CD4-positive, alpha-beta T cell (primary cell): ENCODE measurements at places on chromosomes 7 and 10.

DNA sequence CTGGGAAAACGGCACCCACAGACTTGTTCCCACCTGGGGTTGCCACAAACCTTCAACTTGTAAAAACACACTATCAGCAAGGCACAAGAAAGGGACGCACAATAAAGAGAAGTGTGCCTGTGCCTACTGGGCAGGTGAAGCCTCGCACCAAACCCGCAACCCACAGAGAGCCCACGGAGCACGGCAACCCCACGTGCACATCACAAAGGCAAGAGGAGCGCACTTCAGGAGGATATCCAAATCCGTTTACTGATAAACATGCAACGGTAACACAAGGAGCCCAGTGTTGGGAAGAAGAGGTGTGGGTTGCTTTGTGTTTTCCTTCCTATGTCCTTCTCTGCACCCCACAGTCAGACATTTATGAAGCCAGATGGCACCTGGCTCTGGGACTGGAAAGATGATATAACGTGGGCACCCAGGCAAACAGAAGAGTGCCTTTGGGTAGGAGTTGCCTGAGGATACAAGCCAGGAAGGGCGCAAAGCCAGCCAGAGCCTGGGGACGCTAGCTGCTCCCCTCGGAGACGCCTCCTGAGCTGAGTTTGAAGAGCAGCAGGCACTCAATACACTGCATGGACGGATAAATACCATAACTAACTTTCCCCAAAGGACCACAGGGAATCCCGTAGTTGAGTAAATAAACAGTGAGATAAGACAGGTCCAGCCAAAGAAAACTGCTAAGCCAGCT lies 41.6 kb downstream of the TCERG1L start:
- no peak for DNase-seq

DNA sequence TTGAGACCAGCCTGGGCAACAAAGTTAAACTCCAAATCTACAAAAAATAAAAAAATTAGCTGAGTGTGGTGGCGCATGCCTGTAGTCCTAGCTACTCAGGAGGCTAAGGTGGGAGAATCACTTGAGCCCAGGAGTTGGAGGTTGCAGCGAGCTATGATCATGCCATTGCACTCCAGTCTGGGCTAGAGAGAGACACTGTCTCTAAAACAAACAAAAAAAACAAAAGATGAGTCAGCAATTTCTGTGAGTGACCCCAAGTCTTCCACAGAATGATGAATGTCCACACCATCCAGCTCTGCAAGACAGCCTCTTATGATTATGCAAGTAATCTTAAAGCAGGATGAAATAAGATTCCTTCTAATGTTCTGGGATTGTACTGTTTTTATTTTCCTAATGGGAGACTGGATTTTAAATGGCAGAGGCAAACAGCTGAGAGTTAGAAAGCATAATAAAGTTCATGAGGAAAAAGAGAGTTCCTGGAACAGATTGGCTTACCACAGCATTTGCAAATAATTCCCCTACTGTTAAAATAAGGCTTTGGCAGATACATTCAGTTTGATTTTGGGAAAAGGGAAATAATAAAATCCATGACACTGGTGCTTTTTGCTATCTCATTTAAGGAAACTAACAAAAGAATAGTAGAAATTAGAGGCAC lies 18.9 kb upstream of the PRKAR2B start:
- no peak for DNase-seq

DNA sequence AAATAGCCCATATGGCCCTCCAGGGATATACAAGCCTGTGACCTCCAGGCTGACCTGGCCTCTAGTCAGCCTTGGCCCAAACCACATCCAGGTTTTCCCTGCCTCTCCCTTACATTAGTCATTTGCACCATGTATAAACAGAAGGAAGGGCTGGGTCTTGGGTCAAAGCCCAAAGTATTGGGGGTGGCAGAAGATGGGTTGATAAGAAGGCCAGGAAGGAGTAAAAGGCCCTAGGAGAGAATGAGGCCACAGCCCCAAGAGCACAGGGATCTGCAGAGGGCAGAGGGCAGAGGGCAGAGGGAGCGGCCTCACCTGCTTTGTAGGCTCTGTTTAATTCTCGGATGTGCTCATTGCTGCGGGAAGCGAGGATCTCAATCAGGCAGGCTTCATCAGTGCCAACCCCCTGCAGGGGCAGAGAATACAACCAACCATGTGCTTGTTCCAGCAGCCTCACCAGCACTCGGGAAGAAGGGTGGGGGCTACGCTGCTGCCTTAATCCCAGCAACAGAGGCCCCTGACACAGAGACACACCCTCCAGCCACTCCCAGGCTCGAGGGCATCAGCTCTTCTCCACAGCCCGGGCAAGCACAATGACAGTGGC lies 31.3 kb downstream of the PLAC9 start:
- DNase-seq: no peak

GRCh38 chr10:76082956-76083355 lies 651.5 kb downstream of the LRMDA start:
- DNase-seq: no peak

DNA sequence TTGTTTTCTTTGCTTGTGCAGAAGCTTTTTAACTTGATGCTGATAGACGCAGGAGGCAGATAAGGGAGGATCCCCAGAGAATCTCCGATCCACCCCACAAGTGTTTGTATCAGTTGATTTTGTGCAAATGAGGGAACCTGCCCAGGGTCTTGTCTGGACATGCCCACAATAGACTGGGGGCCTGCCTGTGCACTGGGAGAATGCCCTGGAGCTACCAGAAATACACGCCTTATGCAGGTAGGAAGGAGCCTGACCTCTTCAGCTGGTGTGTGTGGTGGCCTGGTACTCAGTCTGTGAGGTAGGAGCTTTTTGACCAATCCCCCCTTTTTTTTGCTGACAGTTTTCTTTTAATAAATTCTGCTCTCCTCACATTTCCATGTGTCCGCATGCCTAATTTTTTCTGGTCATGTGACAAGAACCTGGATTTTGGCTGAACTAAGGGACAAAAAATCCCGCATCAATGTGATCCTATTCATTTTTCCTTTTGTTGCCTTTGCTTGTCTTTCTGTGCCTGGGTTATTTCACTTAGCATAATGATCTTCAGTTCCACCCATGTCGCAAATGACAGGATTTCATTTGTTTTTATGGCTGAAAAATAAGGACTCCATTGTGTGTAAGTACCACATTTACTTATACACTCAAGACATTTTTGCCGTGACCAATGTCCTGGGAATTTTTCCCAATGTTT lies 430.6 kb upstream of the NRG3 start:
- no peak for DNase-seq

- DNase-seq: peak; percentile 46
These were observed 19.0 kb upstream of the CLDN4 start for GRCh38 chr7:73811760-73812168.

DNA sequence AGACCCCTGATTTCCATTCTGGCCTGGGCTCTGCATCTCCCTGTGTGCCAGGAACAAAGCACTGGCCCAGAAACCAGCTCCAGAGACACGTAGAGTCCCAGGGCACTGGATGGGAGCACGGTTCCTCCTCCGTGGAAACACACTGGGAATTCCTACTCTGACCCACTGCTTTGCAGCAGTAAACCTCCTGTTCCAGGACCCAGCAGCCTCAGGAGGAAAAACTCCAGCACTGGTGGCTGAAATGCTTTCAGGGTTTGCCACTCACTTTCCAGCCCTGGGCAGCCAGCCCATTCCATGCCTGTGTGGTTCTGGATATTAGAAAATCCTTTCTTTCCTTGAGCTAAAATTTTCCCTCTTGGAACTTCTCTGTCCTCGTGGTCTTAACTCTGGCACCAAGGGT lies 58.0 kb downstream of the FAM171A1 start:
- no peak for DNase-seq

DNA sequence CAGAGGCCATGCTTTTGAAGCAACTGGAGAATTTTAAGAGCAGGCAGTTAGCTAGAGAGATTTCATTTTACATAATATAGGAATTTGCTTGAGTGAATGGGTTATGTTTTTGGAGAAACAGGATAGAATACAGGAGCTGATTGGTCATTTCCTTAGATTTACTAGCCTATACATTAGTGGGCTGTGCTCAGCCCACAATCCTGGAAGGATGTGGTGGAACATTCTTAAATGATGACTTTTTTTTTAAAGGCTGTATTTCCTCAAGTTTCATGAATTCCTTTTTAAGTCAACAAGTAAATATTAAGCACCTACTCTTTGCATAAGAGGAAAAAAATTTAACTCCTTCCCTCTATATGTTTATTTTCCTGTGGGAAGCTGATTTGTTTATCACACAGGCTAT lies 314.4 kb upstream of the BMPER start:
- DNase-seq: no peak

DNA sequence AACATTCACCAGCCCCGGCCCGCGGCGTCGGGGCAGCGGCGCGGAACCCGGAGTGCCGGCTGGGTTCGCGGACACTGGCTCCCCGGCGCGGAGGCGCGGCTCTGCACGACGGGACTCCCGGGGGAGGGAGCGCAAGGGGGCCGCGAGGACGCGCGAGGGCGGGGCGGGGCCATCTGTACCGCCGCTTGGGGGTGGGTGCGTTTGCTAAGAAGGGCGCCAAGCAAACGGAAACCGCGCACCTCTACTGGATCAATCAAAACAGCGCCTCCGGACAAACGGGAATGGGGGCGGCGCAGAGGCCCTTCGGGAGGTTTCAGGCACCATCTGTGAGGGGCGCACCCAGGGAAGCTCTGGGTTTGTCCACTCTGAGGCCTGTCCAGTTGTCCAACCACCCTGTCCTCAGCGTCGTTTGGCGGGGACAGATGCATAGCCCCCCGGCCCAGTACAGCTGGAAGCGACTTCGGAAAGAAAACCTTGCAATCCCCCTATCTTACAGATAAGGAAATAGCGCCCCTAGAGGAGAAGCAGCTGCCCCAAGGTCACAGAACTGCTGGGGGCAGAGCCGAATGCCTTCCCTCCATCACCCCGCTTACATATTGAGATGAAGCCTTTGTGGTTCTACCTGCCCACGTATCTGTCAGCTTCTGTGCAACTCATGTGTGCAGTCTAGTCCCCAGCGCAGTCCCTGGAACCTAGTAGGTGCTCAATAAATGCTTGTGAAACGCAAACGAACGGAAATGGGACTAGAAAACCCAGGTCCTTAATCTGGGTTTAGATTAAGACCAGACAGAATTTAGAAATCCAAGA lies 10.7 kb upstream of the SLIT1 start:
- peak; percentile 62 for DNase-seq

- peak; percentile 75 for DNase-seq
These were observed 24.1 kb downstream of the PRF1 start for GRCh38 chr10:70578371-70578947.

GRCh38 chr10:28839600-28840007 lies 162.3 kb downstream of the BAMBI start:
- DNase-seq: no peak

- no peak for DNase-seq
These were observed 308.2 kb downstream of the LRMDA start for GRCh38 chr10:75739414-75740143.

GRCh38 chr10:74177140-74177677 lies 26.2 kb downstream of the ADK start:
- DNase-seq: peak; percentile 30

GRCh38 chr7:139635526-139636302 lies 112.2 kb downstream of the CLEC2L start:
- DNase-seq: peak; percentile 68

- DNase-seq: no peak
These were observed 12.8 kb downstream of the RHEB start for GRCh38 chr7:151506901-151507382.

GRCh38 chr10:111079241-111079760 lies 2.5 kb downstream of the ADRA2A start:
- DNase-seq: no peak

DNA sequence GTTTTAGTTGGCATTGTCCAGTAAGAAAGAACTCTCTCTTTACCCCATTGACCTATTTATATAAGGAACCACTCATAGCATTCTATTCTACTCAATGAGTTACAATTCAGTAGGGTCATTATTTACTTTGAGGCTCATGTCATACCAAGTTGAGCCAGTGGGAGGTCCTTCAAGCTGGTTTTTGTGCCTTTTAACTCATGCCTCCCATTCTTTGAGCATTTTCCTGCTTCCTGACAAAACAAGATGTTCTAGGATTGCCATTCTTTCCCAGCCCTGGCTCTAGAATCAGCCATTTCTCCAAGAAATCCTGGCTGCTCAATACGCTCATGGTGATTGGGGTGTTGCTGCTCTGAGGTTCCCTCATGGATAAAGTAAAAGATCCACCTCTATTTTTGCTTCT lies 250.1 kb downstream of the ABCA13 start:
- DNase-seq: no peak

DNA sequence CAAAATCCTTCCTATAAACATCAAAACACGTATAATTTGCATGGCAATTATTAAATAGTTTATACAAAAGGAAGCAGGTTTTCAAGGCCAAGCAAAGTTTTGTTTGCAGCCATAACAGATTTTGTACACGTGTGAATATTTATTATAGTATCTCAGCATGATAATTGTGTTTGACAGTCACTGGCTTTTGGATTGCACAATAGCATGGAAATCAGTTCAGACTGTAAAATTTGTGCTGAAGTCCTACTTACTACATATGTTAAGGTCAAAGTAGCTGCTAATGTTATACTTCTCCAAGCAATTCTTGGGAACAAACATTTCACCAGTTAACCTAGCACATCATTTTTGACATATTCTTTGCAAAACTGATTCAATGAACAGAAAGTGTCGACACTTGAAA lies 287.6 kb upstream of the POM121L12 start:
- DNase-seq: no peak

GRCh38 chr10:86632009-86632800 lies 22.1 kb upstream of the OPN4 start:
- no peak for DNase-seq

DNA sequence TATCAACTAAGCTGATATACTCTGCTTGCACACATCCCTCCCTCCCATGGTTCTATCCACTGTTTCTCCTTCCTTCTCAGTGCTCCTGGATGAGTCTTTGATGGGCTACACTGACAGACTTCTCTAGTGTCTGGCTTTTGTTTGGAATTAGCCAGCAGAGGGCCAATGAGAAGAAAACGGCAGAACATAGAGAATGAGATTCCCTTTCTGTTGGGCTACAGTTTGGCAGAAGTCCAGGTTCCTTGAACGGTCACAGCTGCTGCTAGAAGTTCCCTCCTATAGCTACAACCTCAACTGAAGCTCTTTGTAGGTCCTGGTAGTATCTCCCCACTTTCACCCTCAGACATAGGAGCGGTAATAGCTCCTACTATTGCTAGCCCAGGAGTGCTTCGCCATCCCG lies 251.1 kb upstream of the LRRN3 start:
- DNase-seq: no peak

DNA sequence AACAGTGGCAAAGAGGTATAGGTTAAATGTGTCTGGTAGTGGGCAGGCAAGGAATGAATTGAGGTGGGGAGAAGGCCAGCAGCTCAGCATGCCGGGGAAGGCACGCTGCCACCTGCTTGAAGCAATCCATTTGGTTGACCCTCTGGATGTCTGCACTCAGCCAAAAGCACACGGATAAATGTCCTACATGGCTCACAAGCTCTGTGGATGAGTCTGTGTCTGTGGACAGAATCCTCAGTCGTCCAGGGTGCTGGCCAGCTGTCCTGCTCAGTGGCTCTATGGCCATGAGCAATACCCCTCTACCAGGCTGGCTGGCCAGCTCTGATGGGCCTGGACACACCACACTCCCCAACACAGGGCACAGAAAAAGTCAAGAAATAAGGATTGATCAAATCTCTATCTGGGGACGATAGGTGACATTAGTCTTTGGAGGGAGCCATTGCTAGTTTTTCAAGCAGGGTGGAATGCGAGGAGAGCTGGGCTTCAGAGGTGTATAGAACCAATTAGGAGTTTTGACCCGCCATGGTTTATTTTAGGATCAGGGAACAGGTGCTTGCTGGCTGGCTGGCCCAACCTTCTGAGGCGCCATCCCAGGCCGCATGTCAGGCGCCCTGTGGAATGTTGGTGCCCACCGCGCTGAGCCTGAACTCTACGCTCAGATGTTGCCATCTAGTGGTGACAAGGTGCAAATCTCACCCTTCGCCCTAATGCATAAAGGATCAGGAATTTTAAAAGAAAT lies 493.4 kb downstream of the TNS3 start:
- DNase-seq: peak; percentile 45
